ENCODE measurements at places on chromosomes 5 and 9. TPM values are rescaled to one million over a fixed set of nuclear protein-coding genes. Genes with fewer than 3 reads are reported as not detected.

The DBH gene
- 2.2 TPM for polyA plus RNA-seq

The LPAR1 gene
- polyA plus RNA-seq, result 66.4 TPM

The BTNL8 gene
- 0.48 TPM for polyA plus RNA-seq

The PHF24 gene
- 0.31 TPM for polyA plus RNA-seq

The SPAG8 gene
- polyA plus RNA-seq, result 7.9 TPM

- DNase-seq, result no peak
Measured at GRCh38 chr9:134526584-134527477, 114.8 kb upstream of the COL5A1 start.

DNA sequence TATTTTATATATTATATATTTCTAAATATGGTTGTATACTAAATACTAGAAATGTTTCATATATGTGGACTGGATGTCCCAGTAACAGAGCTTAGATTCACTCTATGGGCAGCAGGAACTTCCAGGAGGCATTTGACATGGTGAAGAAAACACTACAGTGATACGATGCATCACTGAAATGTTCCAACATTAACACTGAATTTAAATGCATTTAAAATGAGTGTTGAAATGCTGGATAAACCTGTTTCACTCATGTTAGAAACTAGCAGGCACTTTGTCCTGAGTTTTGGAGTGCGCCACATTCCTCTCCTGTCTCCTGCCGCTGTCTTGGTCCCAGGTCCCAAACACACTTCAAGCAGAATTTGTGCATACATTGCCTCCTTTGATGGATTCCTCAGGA, 237.8 kb upstream of the NFIL3 start:
- no peak for DNase-seq

- no peak for DNase-seq
Measured at GRCh38 chr9:98978231-98978681, 34.5 kb downstream of the COL15A1 start.

- no peak for DNase-seq
Measured at GRCh38 chr9:4308482-4308881, 8.6 kb upstream of the GLIS3 start.

DNA sequence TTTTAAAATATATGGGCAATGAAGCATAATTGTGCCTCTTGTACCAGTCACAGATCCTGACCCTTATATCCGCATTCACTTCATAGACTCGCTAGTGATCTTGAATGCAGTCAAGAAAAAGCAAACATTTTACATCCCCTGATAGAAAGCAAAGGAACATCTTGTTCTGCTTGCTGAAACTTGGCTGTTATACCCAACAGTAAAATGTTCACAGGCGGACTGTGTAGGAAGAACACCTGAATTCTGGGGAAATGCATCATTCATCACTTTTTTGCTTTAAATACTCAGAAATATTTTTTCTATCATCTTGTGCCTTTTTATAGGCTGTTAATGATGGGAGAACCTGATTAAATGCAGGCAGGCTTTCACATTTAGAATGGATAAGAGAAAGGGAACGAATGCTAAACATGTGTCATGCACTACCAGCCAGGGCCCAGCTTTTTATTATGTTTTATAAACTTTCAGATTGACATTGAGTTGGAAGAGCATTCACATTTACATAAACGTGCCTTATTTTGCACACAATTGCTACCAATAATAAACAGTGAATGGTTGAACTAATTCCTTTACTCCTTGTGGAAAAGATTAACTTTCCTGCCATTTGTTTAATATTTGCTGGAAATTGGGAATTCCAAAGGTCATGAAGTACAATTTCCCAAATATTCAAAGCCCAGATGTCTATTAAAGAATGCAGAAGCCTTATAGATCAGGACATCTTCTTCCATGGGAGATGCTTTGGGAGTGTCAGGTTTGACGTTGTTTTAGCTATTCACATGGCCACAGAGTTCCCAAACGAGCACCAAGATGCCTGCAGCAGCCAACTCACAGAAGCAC, 756.2 kb downstream of the TLE1 start:
- no peak for DNase-seq

- DNase-seq, result no peak
Measured at GRCh38 chr5:171739271-171739670, 46.3 kb upstream of the SMIM23 start.

GRCh38 chr9:137639303-137640051, 20.7 kb downstream of the EHMT1 start:
- DNase-seq, result no peak

DNA sequence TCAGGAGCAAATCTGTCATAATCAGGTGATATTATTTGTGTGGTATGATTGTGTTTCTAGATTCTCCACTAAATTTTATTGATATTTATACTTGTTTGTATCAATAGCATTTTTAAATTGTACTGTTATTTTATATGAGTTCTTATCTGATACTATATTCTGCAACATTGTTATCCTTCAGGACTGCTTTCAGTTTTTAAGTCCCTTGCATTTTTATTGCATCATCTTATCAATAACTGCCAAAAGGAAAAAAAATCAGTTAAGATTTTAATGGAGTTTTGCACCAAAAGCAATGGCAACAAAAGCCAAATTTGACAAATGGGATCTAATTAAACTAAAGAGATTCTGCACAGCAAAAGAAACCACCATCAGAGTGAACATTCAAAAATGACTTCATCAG, 741.3 kb upstream of the CTNND2 start:
- no peak for DNase-seq

All from left lung (tissue), 14 donors.